ENCODE measurements at places on chromosomes 4 and X.
A peak's percentile ranks its signal among the peaks of the same experiment; 100 is the strongest.

GRCh38 chr4:146041139-146042004 lies 102.7 kb upstream of the ZNF827 start:
- no peak for DNase-seq

GRCh38 chr4:163419074-163419473 lies 54.5 kb downstream of the TKTL2 start:
- no peak for DNase-seq

DNA sequence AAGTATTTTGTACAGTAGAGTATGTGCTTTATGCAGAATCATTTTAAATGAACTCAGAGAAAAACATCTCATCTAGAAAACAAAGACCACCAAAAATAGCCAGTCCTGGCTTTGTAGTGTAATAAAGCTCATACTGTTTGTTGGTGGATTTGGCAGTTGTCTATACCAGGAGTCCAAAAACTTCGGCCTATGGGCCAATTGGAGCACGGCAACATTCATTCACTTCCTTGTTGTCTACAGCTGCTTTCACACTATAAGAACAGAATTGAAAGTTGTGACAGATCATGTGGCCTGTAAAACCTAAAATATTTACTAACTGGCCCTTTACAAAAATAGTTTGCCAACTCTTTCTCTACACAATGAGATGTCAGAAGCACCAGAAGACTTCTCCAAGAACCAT lies 5.3 kb downstream of the FBXW7 start:
- DNase-seq, result no peak

- DNase-seq, result peak; percentile 7
Observed at GRCh38 chr4:103008875-103009729, 10.4 kb downstream of the SLC9B1 start.

- no peak for DNase-seq
Observed at GRCh38 chr4:2436301-2436700, 17.5 kb downstream of the CFAP99 start.

DNA sequence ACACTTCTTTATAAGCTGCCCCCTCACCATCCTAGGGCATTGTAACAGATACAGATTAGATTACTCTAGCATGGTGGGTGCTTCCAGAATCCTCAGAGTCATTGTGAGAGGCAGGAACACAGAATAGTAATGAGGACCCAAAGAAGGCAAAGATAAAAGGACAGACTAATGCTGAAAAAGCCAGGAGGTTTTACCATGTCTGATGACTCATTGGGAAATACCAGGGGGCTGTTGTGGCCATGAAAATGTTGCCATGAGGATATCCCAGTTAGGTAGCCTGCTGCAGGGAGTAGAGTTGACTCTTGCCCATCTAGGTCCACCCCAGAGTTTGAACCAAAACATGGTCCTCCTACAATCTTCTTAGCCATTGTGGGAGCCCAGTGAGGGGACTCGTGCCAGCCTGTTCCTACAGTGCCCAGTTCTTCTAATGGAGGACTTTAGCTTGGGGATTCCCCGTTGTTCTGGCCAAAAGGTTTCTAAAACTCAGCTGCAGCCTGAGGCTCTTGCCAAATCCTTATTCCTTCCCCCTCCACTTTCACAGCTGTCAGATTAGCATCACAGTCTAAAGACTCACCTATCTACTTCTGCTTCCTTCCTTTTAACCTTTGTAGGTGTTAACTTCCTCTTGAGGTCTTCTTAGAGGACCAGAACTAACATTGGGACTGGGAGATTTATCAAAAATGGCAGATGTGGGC lies 586.0 kb upstream of the AADAT start:
- DNase-seq, result no peak

GRCh38 chrX:155333544-155334100 lies 792 bp downstream of the CLIC2 start:
- DNase-seq, result no peak
